Bronchus fibroblast of lung (primary cell): ENCODE measurements at places on chromosomes 11 and 22. TPM values are rescaled to one million over a fixed set of nuclear protein-coding genes. Genes with fewer than 3 reads are reported as not detected.

Gene WT1
- 0.17 and 0.45 TPM in 2 replicates for total RNA-seq

Gene GLYATL1
- total RNA-seq = 0.59 and 1.3 TPM in 2 replicates

Gene MMP8
- not detected in 2 replicates for total RNA-seq

Gene LIF
- 2.4 and 2.9 TPM in 2 replicates for total RNA-seq

Gene NAV2
- 11.6 and 14.3 TPM in 2 replicates for total RNA-seq

Gene MS4A7
- not detected in 2 replicates for total RNA-seq

Gene PDE2A
- 0.17 and 0.30 TPM in 2 replicates for total RNA-seq
